Activated naive CD8-positive, alpha-beta T cell treated with anti-CD3 and anti-CD28 coated beads, Interleukin-2, amount 10 ng/mL, durations not matched to agents 7 days and 5 days (primary cell): ENCODE measurements at places on chromosomes 13 and 19. TPM values are rescaled to one million over a fixed set of nuclear protein-coding genes. Genes with fewer than 3 reads are reported as not detected.

GRCh38 chr13:101452519-101453485 is at the start of gene ITGBL1:
TSS of gene ITGBL1 (plus strand) at chr13:101452675. CDS start at chr13:101452834, 159 bp downstream.
- DNase-seq, result no peak

GRCh38 chr13:30138511-30138910 is 168.8 kb downstream of the KATNAL1 start:
- no peak for DNase-seq

GRCh38 chr19:10390652-10391286 is 10.4 kb upstream of the TYK2 start:
- peak; percentile 60 for DNase-seq

- DNase-seq, result no peak
Measured at GRCh38 chr13:45629940-45630339, 14.4 kb upstream of the ERICH6B start.

GRCh38 chr13:36999054-36999714 is at the start of gene ALG5:
TSS of gene ALG5 (minus strand) at chr13:36999340. CDS start at chr13:36999300, 40 bp downstream.
- peak; percentile 98 for DNase-seq

GRCh38 chr19:42216653-42217519 is 591 bp downstream of the DEDD2 start:
- peak; percentile 66 for DNase-seq

- DNase-seq, result no peak
Measured at GRCh38 chr19:43618921-43619261, 538 bp downstream of the ZNF428 start.

- DNase-seq, result no peak
Measured at GRCh38 chr13:42277618-42278276, 5.8 kb downstream of the AKAP11 start.

- DNase-seq, result peak; percentile 99
Measured at GRCh38 chr19:6737284-6737872, at the start of gene GPR108. TSS of gene GPR108 (minus strand) at chr19:6737580. CDS start at chr19:6737576, 4 bp downstream.

DNA sequence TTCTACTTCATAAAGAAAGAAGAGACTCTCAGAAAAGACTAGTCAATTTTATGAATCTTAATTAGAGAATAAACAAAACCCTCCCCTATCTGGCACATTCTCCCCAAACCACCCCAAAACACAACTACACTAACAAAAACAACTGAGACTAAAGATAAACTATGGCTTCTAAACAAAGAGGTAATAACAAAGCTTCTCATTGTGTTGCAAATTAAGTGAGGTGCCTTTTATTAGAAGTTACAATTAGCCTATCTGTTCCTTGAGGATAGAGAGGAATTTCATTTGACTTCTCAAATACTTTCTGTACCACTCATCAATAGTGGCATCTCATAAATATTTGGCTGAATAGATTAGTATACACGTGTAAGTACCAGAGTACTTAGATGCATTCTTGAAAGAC is 1196.2 kb downstream of the PCDH9 start:
- DNase-seq, result no peak

DNA sequence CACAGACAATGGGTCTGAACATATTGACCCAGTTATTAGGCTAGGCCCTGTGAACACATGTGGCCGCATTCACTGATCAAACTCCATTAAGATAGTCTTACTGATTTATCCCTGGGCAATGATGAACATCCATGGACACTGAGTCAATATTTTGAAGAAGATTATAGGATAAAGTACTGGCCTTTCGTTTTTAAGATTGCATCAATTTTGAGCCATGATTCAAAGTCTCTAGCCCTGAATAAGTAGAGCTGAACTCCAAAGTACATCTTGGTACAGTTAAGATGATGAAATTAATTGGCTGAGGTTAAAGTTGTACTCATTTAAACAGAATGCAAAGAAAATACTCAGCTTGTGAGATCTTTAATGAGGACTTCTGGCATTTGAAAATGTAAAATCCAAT is 1581.9 kb downstream of the EFNB2 start:
- DNase-seq, result no peak

DNA sequence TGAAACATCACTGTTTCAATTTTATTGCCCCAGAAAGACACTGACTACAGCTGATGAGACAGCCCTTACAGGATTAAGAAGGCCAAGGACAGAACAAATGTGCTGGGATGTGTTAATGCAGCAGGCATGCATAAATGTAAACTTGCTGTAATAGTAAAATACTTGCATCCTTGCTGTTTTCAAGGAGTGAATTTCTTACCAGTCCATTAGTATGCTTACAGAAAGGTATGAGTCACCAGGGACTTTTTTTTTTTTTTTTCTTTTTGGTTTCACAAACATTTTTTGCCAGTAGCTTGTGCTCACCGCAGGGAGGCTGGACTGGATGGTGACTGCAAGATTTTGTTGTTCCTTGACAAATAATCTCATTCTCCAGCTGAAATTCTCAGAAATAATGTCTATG is 55.1 kb downstream of the GPR180 start:
- DNase-seq, result no peak

DNA sequence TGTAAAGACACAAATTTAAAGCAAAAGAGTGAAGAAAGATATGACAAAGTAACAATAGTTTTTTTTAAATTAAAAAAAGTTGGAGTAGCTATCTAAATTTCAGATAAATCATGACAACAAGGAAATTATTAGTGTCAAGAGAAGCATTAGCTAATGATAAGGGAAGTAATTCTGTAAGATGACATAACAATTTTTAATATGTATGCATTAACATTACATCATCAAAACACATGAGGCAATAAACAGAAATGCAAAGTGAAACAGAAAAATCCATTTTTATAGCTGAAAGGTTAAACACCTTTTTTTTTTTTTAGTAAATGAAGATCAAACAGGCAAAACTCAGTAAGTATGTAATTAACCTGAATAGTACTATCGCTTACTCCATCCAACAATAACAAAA is 804.9 kb upstream of the PRR20A start:
- no peak for DNase-seq

DNA sequence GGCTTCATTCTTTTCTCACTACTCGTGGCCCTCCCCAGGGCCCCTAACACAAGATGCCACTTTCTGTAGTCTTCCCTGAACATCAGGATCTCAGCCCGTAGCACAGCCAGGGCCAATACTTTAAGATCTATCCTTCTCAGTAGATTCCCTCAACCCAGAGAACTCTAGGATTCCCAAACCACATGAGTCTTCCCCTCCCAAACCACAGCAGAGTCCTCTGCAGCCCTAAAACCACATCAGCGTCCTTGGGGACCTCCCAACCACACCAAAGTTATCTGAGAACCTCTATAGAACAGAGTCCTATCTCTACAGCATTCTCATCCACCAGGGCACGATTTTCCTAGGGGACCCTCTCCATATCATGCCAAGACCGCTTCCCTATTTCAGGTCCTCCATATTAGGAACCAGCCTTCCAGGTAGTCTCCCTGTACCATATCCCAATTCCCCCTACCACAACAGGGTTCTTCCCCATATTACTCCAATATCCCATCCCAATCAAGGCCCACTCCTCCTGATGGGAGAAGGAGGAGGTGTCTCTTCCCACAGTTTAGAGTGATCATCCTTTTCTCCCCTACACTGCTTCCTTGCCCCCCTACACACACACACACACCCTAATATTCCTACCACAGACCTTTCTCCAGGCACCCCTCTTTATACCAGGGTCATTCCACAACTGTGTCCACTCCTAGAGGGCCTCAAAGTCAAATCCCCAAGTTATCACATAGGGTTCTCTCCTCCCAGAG is 1.4 kb downstream of the DYRK1B start:
- DNase-seq, result no peak

DNA sequence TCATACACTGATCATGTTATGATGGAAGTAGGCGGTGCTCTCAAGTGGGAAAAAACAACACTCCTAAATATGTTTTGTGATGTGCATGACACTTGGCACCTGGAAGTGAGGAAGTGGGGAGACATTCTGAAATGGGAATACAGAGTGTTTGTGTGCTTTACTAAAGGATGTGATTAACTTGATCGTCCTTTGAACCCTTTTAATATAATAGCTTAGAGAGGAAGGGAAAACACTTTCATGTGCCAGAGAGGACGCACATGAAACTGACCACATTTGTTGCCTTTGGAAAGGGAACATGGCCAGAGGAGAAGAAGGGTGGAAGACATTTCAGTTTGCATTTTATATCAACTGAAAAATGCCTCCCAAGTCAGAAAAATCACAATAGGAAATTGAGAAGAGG is 31.4 kb downstream of the SMAD9 start:
- DNase-seq, result no peak

DNA sequence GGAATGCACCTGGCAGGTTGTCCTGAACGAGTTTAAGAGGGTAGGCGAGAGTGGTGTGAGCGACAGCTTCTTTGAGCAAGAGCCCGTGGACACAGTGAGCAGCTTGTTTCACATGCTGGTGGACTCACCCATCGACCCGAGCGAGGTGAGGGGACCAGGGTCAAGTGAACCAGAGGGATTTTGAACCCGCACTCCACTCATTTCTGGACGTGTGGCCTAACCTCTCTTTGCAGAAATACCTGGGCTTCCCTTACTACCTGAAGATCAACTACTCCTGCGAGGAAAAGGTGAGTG is 1.7 kb downstream of the CATSPERG start:
- no peak for DNase-seq

DNA sequence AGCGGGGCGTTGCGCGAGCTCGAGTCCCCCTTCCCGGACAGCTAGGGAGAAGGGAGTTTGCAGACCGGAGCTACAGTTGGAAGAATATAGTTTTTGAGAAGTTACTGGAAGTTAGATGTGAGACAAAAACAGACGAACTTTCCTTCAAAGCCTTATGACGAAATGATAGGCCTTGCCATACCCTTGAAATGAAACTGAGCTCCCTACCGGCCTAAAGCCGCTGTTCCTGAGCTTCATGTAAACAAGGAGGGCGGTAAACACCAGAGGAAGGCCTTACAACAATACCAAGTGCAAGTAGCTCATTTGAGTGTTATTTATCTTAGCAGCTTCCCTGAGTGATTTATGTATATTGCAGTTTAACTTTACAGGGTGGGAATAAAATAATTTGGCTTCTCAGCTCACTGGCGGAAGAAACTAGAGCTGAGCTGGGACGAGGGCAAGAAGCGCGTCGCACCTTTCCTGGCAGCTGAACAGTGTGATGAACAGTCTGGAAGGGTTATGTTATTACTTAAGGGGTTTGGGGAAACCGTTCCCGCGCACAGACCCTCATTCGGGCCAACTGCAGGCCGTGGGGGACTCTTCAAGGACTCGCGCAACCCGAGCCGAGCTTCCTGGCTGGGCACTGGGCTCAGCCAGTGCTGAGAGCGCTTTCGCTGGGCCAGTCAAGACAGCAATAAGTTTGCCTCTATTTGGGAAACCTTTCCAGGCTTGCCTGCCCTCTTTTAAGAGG is 111.2 kb downstream of the KCNRG start:
- DNase-seq, result no peak

DNA sequence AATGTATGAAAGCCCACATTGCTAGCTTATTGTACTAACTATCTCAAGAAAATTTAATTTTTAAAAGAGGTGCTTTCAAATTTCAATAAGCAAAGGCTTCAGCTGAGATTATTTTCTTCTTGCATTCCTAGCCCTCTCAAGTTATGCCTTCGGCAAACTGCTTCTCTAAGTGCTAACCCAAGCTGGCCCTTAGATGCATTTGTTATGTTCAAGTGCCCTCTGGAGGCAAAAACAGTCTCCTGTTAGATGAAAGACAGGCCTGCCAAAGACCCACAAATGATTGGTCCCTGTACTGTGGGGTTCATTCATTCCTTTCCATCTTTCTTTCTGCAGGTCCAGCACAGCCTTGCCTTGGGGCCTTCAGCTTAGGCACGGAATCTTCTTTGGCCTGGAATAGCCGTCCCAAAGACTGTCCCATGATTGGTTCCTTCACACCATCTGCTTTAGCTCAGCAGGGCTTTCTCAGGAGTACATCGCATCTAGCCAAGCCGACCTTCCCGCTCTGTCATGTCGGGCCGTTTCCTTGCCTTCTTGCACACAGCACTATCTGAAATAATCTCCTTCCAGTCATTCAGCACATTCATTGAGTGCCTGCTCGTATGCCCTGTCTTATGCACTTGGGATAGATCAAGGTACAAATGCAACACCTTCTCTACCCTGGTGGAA is 26.4 kb upstream of the TPTE2 start:
- no peak for DNase-seq

DNA sequence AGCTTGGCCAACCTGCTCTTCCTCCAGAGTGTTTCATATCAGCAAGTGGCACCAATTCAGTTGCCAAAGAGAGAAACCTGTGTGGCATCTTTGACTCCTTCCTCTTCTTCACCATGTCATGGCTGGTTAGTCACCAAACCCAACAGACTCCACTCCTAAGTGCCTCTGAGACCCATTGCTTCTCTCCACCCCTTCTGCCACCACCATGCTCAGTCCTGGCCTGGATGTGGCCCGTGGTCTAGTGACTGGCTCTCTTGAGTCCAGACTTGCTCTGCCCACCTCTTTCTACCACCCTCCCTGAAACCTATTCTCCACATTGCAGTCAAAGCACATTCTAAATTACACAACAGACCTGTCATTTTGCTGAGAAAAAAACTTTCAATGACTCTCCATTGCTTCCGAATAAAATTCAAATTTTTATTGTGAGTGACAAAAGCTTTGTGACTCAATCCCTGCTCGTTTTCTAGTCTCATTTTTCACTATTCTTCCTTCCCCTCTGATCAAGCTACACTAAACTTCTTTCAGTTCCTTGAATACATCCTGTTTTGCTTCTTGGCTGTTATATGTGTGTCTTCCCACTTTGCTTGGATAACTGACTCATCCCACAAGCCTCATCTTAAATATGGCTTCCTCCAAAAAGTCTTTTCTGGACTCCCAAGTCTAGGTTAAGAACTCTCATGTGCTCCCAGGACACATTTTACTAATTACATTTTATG is 12.0 kb upstream of the TNFSF11 start:
- DNase-seq, result no peak

GRCh38 chr13:60062502-60062901 is 101.2 kb downstream of the DIAPH3 start:
- no peak for DNase-seq

DNA sequence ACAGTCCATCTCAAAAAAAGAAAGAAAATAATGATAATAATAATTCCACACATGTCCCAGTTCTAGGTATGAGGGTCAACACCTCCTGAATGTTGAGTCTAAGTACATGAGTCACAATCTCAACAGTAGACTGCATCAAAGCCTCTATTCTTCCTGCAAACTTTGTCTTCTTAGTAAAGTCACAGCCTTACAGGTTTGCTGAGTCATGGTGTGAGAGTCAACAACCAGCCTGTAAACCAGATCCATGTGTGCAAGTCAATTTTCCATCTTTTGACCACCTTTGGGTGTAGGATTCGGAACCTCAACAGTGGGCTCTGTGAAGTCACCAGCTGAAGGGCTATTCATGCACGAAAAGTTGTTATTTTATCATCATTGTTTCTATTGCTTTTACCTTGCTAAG is 25.7 kb upstream of the ZNF729 start:
- no peak for DNase-seq

GRCh38 chr13:24269821-24270220 is 39.6 kb upstream of the C1QTNF9 start:
- DNase-seq, result no peak

GRCh38 chr13:38667526-38668109 is 19.3 kb upstream of the FREM2 start:
- DNase-seq, result no peak

- DNase-seq, result no peak
Measured at GRCh38 chr13:96810104-96810503, 184.2 kb downstream of the OXGR1 start.

The PGLYRP2 gene
- 0.19 TPM for total RNA-seq

The REEP6 gene
- 2.8 TPM for total RNA-seq

The CAMSAP3 gene
- total RNA-seq, result 0.50 TPM

The TGFB1 gene
- total RNA-seq, result 179 TPM

The CBY2 gene
- total RNA-seq, result not detected

The ZNF625 gene
- 7.2 TPM for total RNA-seq

The KCNK6 gene
- 13.3 TPM for total RNA-seq

The KRTDAP gene
- not detected for total RNA-seq

The POU4F1 gene
- total RNA-seq, result 0.11 TPM

The LRRC4B gene
- not detected for total RNA-seq

The SPACA4 gene
- not detected for total RNA-seq
